ENCODE measurements at places on chromosomes 4 and X.

GRCh38 chr4:179747218-179747910 is 2305.1 kb upstream of the AGA start:
- DNase-seq = no peak

DNA sequence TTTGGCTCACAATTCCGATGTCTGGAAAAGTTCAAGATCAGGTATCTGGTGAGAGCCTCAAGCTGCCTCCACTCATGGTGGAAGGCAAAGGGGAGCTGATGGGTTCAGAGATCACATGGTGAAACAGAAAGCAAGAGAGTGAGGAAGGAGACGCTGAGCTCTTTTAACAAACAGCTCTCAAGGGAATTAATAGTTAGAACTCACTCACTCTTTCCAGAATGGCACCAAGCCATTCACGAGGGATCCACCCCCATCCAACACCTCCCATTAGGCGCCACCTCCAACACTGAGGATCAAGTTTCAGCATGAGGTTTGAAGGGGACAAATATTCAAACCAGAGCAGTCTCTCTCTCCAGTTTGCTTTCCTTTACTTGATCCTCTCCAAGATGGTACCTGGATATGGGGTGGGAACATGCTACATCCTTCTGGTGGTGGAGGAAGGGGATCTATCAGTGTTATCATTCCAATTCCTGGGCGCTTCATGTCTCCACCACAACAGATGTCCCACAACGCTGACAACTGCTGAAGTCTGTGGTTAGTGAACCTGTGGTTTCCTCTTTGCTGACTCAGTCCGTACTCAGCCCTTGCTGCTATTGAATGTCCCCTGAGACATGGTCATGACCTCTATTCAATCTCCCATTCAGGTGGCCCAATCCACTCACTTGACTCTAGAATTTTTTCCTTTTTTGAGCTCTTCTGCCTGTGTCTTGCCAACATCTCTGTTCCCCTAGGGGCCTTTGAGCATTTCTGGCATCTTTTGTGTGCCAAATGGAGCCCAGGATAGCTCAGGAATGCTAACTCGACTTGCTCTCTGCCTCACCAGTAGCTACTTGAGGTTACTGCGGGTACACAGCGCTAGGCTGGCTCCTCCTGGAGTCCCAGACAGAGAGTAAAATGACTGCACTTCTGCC is 395.2 kb downstream of the MID1IP1 start:
- peak; percentile 12 for DNase-seq

DNA sequence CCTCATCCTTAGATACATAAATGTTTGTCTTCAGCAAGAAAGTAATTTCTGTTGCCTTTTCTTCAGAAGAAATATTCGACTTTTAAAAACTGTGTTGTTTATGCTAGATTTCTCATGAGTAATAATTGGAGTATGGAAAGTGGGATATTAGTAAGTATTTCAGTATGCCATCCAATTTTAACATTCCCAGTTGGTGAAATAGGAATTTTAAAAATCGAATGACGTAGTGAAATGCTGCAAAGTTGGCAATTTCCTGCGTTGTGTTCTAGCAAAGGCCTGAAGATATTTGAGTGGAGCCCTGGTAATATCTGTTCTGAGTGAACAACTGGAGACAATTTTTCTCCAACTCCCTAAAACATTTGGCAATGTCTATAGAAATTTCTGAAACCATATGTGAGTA is 190.1 kb downstream of the ZNF330 start:
- DNase-seq = no peak

DNA sequence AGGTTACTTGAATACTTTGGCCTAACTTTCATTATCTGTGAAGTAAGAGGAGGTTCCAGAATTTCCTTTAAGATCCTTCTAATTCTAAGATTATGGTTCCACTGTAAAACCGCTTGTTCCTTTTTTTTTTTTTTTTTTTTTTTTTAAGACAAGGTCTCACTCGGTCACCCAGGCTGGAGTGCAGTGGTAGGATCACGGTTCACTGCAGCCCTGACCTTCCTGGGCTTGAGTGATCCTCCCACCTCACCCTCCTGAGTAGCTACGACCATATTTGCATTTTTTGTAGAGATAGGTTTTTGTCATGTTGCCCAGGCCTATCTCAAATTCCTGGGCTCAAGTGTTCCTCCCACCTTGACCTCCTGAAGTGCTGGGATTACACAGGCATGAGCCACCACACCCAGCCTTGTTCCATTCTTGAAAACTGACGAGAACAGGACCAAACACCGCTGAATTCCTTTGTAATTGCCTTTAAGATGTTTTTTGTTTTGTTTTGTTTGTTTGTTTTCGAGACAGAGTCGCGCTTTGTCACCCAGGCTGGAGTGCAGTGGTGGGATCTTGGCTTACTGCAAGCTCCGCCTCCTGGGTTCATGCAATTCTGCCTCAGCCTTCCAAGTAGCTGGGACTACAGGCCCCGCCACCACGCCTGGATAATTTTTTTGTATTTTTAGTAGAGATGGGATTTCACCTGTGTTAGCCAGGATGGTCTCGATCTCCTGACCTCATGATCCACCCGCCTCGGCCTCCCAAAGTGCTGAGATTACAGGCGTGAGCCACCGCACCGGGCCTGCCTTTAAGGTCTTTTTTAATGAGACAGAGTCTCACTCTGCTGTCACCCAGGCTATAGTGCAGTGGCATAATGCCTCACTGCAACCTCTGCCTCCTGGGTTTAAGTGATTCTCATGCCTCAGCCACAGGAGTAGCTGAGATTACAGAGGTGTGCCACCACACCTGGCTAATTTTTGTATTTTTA is 6.8 kb downstream of the PDS5A start:
- no peak for DNase-seq

GRCh38 chrX:70264784-70265183 is 3.4 kb upstream of the ARR3 start:
- no peak for DNase-seq

GRCh38 chr4:25953740-25954139 is 39.7 kb downstream of the SMIM20 start:
- no peak for DNase-seq

All from stimulated activated CD4-positive, alpha-beta T cell treated with anti-CD3 and anti-CD28 coated beads, Interleukin-1b, Interleukin-23, amount 100 ng/mL, for 24 hours (primary cell).